ENCODE measurements at places on chromosomes 5 and 9.

GRCh38 chr9:135604437-135605237 lies 34.7 kb downstream of the GLT6D1 start:
- no peak for DNase-seq

DNA sequence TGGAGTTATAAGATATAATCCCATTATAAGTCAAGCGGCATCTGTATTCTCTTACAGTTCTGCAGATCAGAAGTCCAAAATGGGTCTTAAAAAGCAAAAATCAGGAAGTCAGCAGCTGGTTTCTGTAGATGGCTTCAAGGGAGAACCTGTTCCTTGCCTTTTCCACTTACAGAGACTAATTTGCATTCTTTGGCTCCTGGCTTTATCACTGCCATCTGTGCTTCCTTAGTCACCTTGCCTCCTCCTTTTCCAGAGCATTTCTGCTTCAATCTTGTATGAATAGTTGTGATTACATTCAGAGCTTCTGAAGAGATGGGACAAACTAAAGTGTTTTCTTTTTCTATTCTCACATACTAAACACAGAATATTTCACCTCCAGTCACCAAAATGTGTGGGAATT lies 647.3 kb upstream of the GRAMD2B start:
- DNase-seq = no peak

DNA sequence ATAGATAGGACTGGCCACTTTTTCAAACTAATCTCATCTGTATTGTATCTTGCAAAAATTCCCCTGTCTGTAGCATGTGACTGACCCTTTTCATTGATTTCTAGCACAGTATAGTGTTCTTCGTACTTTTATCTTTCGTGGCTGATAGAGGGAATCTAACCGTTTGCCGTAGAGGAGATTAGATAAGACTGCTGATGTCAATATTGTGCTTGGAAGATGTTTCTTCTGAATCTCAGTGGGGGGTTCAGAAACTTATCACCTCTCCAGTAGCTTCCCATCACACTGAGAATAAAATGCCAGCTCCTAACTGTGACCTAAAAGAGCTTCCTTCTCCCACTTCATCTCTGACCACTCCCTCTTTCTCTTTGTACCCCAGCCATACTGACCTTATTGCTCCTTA lies 25.4 kb upstream of the ALDOB start:
- no peak for DNase-seq

DNA sequence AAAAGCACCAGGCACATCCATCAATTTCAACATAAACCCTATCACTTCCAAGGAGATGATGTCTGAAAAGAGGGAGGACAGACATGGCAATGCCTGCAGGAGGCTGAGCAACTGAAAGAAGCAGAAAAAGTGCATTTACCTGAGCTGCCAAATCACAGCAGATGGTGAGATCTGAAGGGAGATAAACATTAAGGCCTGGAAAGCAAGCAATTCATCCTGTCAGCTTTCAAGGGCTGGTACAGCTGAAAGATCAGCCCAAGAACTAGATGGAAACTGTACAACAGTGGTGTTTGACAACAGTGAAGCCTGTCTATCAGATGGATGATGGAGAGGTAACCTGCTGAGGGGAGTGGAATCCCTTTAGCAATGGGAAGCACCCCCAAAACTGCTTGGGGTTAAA lies 433.2 kb upstream of the ZNF608 start:
- DNase-seq = no peak

DNA sequence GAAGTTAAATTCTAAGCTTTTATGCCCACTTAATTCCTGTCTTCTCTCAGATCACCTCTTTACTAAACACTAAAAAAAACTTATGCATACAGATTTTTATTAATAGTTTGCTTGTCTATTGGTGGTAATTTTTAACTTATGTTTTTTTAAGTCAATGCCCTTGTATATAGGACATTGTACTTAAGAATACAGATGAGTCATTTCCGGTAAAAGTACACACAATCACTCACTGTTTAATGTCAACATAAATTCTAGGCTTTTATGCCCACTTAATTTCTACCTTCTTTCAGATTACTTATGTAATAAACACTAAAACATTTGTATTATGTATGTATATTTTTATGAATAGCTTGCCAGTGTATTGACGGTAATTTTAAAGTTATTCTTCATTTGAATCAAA lies 872.8 kb upstream of the CDH9 start:
- no peak for DNase-seq

DNA sequence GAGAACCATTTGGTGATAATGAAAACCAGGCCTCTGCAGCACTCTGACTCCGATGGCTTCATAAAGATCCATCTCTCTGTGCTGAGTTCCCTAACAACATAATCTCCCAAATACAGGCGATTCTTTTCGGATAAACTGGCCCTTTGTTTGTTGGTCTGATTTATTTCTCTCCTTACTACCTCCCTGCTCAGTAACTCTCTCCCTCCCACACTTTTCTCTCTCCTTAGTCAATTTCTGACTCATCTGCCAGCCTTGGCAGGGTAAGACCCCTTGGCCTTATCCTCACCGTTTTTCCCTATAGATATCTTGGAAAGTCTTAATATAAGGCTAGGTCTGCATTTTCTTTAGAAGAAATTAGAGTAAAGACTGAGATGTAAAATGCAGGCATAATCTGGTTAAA lies 128.7 kb downstream of the BRINP1 start:
- no peak for DNase-seq

GRCh38 chr5:91875196-91875779 lies 492.2 kb upstream of the ARRDC3 start:
- DNase-seq = no peak

DNA sequence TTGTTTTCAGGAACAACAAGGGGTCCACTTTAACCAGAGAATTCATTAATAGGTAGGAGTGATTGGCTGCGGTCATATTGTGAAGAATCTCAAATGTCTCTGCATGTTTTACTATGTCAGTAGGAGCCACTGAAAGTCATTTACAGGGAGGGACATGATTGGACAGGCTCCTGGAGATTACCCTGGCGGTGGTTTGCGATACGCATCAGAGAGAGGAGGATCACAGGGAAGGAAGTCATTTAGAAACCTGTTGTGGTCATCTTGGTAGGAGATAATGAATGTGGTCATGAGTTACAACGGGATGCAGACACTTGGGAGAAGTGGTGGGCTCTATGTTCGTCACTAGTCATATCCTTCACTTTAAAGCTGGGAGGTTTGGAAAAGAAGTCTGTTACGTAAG lies 262.8 kb downstream of the FAM114A2 start:
- DNase-seq = no peak

GRCh38 chr5:158819840-158820620 lies 279.7 kb downstream of the EBF1 start:
- DNase-seq = peak; percentile 78

GRCh38 chr5:59673438-59674058 lies 220.0 kb downstream of the PDE4D start:
- peak; percentile 85 for DNase-seq

DNA sequence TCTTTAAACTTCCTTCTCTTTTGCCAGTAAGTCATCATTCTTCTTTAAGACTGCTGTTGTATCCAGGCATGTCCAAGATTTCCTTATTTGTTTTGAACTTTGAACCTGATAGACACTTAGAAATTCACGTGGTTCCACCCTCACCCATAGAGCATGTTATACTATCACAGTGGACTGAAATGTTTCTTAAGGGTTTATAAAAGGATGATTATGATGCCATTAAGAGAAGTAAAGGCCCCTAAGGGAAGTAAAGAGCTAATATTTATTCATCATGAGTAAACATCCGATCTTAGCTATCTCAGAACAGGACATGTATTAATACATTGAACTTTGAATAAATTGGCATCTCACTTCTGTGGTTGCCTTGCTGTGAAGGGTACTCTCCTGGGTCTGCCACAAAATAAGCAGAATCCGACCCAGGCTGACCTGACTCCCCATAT lies 49.8 kb downstream of the PRKACG start:
- no peak for DNase-seq

GRCh38 chr5:128254789-128255188 lies 171.2 kb downstream of the SLC12A2 start:
- DNase-seq = no peak

- no peak for DNase-seq
These were observed 8.7 kb downstream of the SLC6A19 start for GRCh38 chr5:1209896-1210776.

GRCh38 chr9:77016121-77016525 lies 3.3 kb upstream of the FOXB2 start:
- no peak for DNase-seq

GRCh38 chr9:127153501-127153900 lies 31.1 kb upstream of the ANGPTL2 start:
- no peak for DNase-seq

DNA sequence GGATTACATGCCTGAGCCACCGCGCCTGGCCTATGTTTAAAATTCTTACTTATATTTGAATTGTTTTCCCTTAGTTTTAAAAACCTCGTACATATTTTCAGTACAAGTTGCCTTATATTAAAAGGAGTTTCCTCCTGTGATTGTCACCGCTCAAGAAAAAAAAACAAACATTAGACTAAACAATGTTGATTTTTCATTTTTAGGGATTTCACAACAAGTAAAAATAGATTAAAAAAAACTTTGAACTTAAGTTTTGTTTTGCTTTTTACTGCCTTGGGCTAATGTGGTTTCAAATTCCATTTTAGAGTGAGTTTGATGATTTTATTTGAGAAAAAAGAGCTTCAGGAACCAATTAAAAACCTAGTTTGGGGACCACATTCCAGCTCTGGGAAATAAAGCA lies 1196.6 kb upstream of the CDH18 start:
- no peak for DNase-seq

- DNase-seq = no peak
These were observed 4.3 kb upstream of the SPOCK1 start for GRCh38 chr5:137503456-137503855.

DNA sequence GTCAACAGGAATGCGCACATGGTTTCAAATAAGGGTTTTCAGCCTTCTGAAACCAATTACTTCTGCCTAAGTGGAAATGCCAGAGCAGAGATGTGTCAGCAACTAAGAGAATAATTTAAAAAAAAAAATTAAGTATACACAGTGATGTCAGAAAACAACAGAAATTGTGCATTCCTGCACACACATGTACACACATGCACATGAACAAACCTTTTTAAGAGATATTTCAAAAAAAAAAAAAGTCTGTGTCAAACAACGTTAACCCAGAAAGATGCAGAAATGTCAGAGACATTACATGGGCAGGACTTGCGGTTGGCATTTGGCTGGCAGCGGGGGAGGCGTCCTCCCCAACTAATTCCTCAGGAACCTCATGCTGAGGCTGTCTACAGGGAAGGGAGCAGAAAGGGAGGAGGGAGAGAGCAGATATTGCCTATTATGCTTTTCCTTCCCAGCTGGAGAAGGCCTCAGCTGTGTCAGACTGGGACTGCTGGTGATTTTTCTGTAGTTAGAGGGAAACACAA lies 536.9 kb upstream of the WWC1 start:
- DNase-seq = no peak

- no peak for DNase-seq
These were observed 18.2 kb upstream of the SLC30A5 start for GRCh38 chr5:69075522-69076179.

DNA sequence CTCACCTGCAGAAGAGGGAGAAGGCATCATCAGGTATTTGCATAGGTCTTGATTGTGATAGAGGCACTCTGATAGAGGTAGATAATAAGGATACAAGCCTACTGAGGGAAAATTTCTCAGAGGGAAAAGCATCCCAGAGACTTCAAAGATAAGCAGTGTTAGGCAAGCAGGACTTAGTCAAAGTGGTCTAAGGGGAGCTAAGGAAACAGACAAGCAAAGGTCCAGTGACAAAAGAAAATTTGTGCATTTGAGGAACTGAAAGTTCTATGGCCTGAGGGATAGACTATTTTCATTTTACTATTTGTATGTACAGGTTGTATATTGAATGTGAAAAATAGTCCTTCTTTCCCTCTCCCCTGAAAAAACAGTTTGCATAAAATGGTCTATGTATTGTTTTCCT lies 27.4 kb downstream of the OXCT1 start:
- DNase-seq = no peak

DNA sequence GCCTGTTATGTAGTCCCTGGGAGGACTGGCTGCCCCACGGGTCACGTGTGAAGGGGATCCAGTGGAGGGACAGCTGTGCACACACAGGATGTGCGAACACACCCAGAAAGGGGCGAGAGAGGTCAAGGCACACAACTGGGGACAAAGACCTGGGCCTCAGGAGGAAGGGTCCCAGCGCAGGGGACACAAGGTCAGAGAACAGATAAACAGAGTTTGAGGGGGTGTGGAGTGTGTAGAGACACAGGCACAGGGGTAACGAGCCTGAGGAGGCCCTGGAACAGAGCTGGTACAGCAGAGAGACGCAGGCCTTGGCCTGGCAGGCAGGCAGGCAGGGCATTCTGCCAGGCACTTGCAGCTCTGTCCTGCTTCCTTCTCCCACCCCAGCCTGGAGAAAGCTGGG lies 14.8 kb upstream of the PSMD5 start:
- no peak for DNase-seq

DNA sequence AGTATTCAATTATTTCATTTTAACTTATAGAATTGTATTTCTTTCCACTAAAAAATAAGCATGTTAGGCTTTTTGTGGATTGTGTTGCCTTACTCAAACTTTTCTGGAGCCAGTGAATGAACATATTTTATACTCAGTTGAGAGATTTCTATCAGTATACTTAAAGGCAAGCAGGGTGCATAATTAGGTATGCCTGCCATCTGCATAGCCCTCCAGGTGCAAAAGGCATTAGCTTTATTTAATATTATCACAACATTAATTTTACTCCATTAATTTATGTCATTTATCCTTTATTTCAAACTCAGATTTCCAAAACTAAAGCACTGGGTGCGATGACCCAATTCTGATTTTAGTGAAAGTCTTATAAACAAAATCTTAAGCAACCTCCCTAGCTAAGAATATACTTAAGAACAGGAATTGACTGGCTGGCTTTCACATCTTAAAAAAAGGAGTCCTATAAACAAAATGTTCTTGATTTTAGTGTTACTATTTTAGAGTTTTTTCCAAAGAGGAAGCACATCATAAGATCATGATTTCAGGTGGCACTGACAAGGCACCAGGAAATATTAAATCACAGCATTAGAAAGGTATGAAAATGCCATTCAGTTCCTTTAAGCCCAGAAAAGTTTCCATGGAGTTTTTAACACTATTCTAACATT lies 178.4 kb downstream of the MPDZ start:
- no peak for DNase-seq

DNA sequence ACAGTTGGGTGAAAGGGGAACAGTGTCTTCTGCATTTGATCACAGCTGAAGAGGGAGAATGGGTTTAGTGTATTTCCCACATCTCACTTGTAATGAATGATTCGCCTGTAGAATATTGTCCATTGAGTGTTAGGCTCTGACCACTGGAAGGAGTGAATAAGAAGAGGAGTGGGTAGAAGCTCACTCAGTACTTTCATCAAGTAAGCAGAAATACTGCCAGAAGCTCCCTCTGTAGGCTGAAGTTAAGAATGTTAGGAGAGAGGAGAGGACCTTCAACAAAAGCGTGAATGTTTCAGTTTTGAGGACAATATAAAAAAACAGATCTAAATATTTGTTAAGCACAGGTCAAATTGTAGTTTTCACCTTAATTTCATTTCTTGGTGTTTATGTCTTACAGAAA lies 27.5 kb downstream of the FSD1L start:
- peak; percentile 52 for DNase-seq

GRCh38 chr5:26487553-26487952 lies 550.8 kb downstream of the CDH9 start:
- DNase-seq = no peak

All from suppressor macrophage treated with lipopolysaccharide for 1 hour (primary cell).